HT1080 (cell line): ENCODE measurements at places on chromosomes 4 and X. TPM values are rescaled to one million over a fixed set of nuclear protein-coding genes. Genes with fewer than 3 reads are reported as not detected.
A peak's percentile ranks its signal among the peaks of the same experiment; 100 is the strongest.

The MAGEB2 gene
- 122 and 158 TPM in 2 replicates for total RNA-seq

The WFS1 gene
- 11.1 and 14.8 TPM in 2 replicates for total RNA-seq

The TMSB15A gene
- total RNA-seq: 2.7 and 2.8 TPM in 2 replicates

The HMGN5 gene
- total RNA-seq: 0.40 TPM in 1 of 2 replicates, not detected in the other

The PPP2R2C gene
- 23.5 and 31.7 TPM in 2 replicates for total RNA-seq

The TRIM2 gene
- 19.0 and 28.0 TPM in 2 replicates for total RNA-seq

The MSX1 gene
- 34.9 and 47.1 TPM in 2 replicates for total RNA-seq

The PABPC1L2A gene
- not detected in 2 replicates for total RNA-seq

The MAGEE2 gene
- total RNA-seq: not detected in 2 replicates

The ABCG2 gene
- 3.1 and 3.8 TPM in 2 replicates for total RNA-seq

The ADGRG4 gene
- total RNA-seq: 0.02 TPM in 1 of 2 replicates, not detected in the other

GRCh38 chr4:75142382-75142781 lies 209.5 kb downstream of the PARM1 start:
- no peak for DNase-seq

DNA sequence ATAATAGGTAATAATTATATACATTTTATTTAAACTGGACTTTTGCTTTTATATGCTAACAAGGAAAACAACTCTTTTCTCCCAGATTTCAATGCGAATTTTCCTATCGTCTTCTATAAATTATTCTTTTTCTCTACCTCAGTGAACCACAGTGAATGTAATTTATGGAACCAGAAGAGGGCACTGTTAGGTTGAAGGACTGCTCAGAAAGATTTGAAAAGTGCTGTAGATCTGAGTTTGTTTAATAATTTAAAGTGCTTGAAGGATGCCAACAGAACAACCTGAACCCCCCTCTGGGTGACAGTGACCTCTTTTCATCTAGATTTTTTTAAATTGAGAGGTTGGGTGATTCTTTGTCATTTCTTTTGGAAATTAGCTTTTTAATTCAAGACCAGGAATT lies 54.9 kb downstream of the PHOX2B start:
- DNase-seq: peak; percentile 66

DNA sequence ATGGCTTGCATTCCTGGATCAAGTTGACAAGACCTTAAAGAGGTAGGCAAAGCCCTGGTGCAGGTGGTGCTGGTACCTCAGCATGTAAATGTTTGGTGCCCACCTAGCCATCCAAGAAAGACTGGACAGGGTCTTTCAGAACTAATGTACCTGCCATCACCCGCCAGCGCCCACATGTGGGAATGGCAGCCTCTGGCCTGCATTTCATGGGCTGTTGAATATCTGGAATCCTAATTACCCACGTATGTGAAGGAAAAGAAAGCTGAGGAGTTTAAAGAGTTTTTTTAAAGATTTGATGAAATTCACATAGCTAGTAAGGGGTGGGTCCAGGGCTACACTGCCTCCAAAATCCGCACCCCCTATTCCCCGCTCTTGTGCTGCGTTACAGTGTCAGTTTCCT lies 8.6 kb upstream of the CCDC149 start:
- DNase-seq: no peak

GRCh38 chr4:65635051-65635821 lies 35.1 kb downstream of the EPHA5 start:
- no peak for DNase-seq

DNA sequence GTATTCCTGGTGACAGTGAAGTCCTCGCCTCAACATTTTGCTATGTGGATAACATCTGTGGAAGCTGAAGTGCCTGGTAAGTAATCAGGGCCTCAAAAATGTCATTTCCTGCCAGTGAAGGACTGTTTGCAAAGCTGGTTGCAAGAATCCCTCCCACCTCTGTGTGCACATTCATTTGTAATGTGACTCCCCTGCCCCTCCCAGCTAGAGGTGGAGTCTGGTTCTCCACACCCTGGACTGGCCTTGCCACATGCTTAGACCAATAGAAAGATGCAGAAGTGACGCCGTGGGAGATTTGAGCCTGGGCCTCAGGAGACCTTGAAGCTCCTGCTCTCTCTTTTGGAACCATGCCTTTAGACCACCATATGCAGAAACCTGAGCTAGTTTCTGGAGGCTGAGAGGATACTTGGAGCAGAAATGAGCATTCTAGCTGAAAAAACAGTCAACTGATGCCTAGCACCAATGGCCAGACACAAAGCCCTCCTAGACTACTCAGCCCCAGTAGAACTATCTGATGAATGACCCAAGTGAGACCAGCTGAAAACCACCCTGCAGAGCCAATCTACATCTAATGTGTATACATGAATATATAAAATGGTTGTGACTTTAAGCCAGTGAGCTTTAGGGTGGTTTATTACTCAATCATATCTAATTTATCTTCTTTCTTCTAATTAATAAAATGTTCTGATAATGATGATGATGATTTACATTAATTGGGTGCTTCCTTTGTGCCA lies 47.8 kb upstream of the CRMP1 start:
- peak; percentile 56 for DNase-seq

GRCh38 chr4:5797866-5798265 lies 86.9 kb downstream of the EVC start:
- no peak for DNase-seq

DNA sequence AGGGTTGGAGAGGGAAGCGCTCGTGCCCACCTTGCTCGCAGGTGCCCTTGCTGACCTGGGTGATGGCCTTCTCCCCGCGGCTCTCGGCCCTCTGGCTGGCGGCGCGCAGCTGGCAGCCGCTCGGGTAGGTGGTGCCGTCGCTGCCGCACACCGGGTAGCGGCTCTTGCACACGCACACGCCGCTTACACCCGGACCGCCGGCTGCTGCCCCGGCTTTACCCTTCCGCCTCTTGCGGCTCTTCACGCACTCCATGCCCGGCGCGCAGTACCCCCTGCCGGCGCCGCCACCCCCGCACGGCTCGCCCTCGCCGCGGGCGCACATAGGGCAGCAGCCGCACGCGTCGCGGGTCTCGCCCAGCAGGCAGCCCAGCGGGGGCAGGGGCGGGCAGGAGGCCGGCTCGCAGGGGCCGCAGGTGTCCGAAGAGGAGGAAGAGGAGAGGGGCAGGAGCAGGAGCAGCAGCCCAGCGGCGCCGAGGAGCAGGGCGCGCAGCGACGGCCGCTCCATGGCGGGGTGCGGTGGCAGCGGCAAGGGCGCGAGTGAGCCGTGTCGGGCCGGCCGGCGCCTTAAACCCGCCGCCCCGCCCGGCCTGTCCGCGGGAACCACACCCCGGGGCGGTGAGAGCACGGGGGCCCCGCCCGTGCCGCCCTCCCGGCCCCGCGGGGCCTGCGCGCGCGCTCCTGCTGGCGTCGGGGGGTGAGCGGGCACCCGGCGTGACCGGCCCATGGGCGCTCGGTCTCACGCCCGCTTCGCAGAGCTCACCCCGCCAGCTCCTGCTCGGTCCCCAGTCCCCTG lies at the start of gene IGFBP7:
IGFBP7 (minus strand) TSS at position 539 of the 793 bp plus-strand sequence; CDS start at position 505, 34 bp downstream.
- peak; percentile 35 for DNase-seq

GRCh38 chr4:41446391-41446790 lies 91.6 kb upstream of the LIMCH1 start:
- DNase-seq: no peak

DNA sequence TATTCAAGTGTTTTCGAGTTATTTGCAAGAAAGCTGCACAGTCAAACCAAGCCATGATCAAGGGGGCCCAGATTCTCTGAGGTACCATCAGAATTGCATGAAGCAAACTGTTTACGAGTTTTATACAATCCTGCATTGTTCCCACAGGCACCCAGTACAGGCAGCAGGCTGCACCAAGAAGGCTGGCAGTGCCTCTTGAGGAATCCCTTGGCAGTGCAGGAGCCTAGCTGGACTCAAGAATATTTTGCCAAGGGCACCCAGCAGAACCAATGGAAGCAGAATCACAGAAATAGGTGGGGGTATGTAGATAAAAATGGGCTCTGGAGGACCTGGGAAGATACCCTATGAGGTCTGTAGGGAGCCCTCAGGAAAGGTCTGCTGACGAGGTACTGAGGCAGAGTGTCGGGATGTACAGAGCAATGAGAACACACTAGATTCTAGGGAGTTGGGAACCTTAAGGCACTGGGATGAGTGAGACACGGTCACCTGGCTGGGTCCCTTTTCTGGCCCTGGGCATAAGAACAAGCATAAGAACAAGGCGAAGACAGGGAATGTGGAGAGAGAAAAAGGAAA lies 2.5 kb upstream of the PLP1 start:
- peak; percentile 41 for DNase-seq

DNA sequence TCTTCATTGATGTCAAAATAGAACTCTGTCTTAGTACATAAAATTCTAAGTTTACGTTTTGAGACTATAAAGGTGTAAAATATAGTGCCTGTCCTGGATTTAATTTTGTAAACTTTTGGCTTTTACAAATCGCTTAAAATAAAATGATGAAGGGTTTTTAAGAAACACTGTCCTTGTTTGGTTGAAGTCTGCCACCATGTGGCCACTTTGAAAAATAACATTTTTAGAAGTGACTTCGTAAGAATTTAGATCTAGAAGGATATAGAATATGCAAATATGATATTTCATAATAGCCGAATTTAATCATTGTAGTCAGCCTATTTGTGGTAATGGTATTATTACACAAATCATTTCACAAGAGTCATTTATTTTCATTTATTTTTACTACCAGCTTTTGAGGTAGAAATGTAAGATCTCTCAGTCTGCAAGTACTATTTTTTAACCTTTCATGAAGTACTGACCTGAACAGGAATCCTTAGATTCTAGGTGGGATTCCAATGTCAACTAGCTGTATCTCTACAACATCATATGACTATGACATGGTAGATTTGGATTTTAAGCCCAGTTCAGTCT lies 31.0 kb upstream of the FAT4 start:
- peak; percentile 6 for DNase-seq

- no peak for DNase-seq
Observed at GRCh38 chrX:47191331-47191730, 2.3 kb upstream of the UBA1 start.

- DNase-seq: no peak
Observed at GRCh38 chrX:55490974-55491373, 1.3 kb upstream of the USP51 start.

- DNase-seq: no peak
Observed at GRCh38 chr4:174137698-174138097, 145.8 kb downstream of the FBXO8 start.

DNA sequence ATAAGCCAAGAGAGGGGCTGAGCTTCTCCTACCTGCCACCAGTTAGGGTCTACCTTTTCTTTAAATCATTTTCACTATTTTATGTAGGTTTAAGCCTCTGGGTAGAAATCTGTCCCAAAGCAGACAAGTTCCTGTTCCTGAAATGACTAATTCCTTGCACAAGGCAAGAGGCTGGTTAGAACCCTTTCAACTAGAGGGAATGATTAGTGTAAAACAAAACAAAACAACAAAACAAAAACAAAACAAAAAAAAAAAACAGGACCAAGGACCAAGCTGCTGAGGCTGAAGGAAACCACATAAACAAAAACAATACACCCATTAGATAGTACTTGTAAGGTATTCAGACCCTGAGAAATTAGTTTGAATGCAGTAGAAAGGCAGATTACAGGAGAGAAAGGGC lies 62.7 kb downstream of the MAML3 start:
- DNase-seq: no peak

DNA sequence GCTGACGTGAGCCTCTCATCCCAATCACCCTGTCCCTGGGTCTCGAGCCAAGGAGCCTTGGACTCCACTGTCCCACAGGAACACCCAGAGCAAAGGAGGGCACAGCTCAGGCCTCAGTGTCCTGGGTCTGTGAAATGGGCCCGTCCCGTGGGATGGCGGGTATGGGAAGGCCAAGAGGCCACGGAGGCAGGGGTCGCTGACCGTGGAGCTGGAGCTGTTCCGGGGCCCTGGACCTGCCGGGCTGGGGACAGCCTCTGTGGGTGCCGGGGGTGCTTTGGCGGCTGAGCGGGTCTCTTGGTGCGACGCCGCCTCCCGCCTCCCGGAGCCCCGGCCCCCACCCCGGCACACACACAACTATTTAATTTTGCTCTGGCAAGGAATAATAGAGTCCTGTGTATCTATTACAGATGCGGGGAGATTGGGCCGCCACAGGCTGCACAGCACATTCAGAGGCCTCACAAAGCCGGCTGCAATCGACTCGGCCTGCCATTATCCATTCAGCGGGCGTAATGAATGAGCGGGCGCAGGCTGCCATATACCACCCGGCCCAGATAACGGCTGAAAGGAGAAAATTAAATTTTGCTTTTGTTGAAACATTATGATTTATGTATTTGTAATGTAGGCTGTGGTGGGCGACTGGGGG lies 83.9 kb upstream of the NKX1-1 start:
- DNase-seq: no peak

- no peak for DNase-seq
Observed at GRCh38 chrX:119753001-119753400, 5.4 kb upstream of the SOWAHD start.

DNA sequence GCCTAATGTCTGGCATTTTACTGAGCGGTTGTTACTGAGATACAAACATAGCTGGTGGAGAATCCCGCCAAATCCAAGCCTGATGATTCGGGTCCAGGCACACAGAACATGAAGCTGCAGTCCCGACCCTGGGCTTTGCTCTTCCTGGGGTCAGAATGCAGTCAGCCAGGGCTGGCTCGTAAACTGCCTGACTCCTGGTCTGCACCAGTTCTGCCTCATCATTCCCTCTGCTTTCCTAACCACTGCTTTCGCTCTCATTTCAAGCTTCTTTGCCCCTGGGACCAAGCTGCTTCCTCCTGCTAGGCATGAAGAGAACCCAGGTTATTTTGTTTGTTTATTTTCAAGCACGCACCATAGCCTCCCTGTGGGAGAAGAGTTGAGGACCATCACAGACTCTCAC lies 39.3 kb downstream of the GATB start:
- no peak for DNase-seq

GRCh38 chrX:134181275-134181660 lies 55.7 kb upstream of the CCDC160 start:
- no peak for DNase-seq

DNA sequence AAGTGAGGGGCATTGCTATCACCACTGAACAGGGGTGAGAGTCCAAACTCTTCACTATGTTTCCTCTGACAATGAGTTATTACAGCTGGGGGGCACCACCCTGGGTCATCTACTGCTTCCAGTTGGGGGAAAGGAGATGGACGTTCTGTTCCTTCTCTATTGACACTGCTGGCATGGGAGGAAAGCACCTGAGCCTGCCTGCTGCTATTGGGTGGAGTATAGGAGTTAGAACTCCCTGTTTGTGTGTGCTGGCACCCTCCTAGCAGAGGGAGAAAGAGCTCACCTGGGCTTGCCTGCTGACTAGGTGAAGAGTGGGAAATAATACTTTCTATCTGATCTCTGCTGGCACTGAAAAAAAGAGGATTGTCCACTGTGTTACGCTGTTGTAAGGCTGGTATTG lies 163.8 kb downstream of the MSN start:
- no peak for DNase-seq

- DNase-seq: no peak
Observed at GRCh38 chr4:145769450-145770037, 89.6 kb downstream of the C4orf51 start.

- DNase-seq: no peak
Observed at GRCh38 chr4:105543346-105543745, 9.1 kb upstream of the ARHGEF38 start.

GRCh38 chrX:30317308-30317707 lies 8.1 kb upstream of the NR0B1 start:
- DNase-seq: peak; percentile 15
